ENCODE measurements at places on chromosomes 5 and 9.

- no peak for DNase-seq
Measured at GRCh38 chr5:78574131-78574673, 74.4 kb downstream of the LHFPL2 start.

GRCh38 chr9:121889990-121890563 is 203.0 kb downstream of the TTLL11 start:
- DNase-seq = no peak

GRCh38 chr5:42680046-42680445 is 76.6 kb upstream of the CCDC152 start:
- DNase-seq = no peak

DNA sequence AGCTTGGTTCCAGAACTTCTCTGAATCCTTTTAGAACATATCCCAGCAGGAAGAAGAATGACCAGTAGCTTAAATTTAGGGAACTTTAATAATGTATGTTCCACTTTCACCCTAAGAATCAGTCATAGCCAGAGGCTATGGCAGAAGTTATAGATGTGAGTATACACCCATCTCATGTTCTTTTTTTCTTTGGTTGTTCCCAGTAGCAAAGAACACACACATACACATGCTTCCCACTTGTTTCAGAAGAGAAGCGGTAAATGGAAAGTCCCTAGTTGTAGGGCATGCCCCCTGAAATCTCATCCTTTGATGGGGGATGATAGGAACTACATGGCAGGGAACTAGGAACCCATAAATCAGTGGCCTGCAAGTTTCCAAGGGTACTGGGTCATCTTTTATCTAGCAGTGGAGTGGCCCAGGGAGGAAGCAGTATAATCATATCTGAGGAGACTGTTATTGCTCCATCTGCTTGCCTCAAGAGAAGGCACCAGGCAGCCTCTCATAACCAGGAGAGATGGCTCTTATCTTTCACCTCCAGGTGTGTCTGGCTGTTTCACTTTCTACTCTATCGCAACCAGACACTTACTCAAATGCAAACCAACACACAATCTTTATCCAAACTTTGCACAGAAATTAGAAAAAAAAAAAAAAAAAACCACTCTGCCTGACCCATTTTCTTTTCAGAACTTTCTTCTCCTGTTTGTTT is 109.5 kb downstream of the SNCAIP start:
- no peak for DNase-seq

GRCh38 chr5:42653705-42654104 is 102.9 kb upstream of the CCDC152 start:
- DNase-seq = no peak

DNA sequence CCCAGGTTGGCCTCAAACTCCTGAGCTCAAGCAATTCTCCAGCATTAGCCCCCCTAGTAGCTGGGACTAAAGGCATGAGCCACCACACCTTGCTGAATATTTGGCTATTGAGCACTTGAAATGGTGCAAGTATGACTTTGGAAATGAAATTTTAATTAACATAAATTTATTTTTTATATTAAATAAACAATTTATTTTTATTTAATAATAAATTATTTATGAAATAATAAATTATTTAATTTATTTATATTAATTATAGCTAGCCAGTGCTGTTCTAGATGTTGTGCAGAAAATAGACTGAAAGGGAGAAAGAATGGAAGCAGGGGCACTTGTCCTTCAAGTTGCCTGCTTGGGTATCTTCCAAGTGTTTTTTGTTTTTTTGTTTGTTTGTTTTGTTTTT is 40.0 kb upstream of the CTNNA1 start:
- DNase-seq = no peak

DNA sequence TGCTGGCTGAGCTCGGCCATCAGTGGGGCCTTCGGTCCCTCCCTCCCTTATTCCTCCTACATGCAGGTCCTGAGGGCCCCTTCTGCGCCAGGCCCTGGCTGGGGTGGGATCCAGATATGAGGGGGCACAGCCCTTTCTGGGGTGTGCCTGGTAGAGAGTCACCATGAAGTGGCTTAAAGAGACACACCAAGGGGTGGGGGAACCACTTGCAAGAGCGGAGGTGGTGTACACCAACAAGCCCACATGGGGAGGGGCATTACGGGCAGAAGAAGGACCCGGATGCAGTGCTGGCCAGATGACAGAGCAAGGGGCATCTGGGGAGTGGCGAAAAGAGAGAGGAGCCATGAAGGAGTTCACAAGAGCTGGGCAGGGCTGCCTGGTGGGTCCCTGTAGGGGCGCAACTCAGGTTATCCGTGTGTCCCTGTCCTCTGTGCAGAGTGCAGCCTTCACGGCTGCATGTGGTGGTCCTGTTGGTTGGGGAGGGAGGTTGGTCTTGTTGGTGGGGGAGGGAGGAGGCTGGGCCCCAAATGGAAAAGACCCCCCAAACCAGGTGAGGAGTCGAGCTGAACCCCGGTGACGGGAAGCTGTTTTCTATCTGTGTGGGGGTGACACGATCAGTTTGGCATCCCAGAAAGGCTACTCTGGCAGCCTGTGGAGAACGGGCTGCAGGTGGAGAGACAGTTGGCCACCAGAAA is 158.1 kb downstream of the DAB2IP start:
- DNase-seq = no peak

DNA sequence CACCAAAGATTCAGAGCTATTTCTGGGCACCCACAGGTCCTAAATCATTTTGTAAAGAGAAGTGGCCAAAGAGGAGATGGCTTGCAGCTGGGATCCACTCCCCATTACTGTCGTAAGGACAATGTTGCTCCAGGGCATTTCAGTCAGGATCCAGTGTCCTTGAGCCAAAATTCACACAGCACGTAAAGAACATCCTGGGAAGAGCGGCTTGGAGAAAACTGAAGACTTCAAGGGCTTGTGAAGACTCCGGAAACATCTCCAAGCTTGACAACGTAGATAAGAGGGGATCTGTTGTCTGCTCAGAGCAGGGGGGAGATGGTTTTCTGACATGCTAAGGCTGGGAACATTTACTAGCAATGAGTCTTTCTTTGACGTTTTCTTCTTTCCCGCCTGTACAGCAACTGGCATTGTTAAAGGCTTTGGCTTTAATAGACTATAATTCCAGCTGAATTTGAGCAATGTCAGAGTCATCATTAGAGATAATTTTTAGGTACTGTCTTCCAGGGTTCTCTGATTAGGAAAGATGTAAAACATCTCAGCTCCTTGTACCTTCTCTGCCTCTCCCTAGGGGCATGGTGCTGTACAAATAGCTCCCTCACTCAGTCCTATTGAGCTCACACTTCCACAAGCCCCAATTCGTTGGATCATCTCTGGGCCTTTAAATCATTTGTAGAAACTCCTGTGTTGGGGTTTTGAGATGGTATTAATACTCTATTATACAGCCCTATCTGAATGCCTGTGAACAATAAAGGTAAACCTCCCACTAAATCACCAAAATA is 39.7 kb downstream of the EGFLAM start:
- DNase-seq = no peak
